ENCODE measurements at places on chromosomes 11 and 22. TPM values are rescaled to one million over a fixed set of nuclear protein-coding genes. Genes with fewer than 3 reads are reported as not detected.

The APOA4 gene
- not detected for total RNA-seq

The PYGM gene
- total RNA-seq, result 15.1 TPM

The PHETA2 gene
- 26.0 TPM for total RNA-seq

The BCO2 gene
- 24.5 TPM for total RNA-seq

The TRIM48 gene
- total RNA-seq, result not detected

The SOX6 gene
- total RNA-seq, result 12.8 TPM

The CABP4 gene
- 0.26 TPM for total RNA-seq

The LDHA gene
- 163 TPM for total RNA-seq

The MS4A2 gene
- total RNA-seq, result 17.3 TPM

The B4GALNT4 gene
- 13.4 TPM for total RNA-seq

The MAP6 gene
- total RNA-seq, result 5.6 TPM

GRCh38 chr11:14327116-14327515 lies 31.9 kb downstream of the RRAS2 start:
- no peak for DNase-seq

- DNase-seq, result no peak
These were observed 84.4 kb upstream of the MYOD1 start for GRCh38 chr11:17634776-17635550.

DNA sequence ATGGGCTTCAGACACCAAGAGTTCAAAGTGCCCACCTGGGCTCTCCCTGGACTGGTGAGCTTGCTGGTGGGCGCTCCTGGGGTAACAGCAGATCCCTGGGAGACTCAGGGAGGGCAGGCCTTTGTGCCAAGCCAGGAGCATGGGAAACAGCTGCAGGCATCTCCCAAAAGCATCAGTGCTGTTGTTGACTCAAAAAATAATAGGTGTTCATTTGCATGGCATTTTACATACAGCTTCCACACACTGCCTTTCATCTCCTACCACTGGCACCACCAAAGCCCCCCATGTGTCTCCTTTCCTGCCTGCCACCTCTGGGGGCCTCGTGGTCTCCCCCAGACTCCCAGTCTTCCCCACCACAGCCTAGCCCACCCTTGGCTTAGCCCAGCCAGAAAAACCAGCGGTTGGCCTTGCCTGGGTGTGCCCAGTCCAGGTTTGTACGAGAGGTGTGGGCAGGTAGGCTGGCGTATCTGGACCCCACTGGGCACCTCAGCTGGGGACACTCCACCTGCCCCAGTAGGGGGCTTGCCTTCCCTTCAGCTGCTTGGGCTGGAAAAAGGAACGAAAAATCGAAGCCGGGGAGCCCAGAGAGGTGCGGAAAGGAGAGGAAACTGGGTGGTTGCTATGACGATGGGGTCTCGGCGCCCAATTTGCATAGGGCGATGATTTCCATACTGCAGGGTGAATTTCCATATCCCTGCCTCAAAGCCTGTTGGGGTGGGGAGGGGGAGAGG lies 15.0 kb downstream of the POU2F3 start:
- no peak for DNase-seq

DNA sequence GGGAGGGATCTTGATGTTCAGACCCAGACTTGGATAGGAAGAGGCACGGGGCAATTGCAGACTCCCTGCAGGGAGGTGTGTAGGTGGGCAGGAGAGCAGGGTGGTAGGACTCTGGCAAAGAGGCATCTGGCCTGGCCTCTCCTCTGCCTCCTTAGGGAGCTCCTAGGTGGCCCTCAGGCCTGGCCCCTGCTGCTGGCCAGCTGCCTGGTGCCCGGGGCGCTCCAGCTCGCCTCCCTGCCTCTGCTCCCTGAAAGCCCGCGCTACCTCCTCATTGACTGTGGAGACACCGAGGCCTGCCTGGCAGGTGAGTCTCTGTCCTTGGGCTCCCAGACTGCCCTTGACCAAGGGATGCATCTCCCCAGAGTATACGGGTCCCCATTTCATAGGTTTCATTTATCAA lies 16.6 kb upstream of the MIF start:
- no peak for DNase-seq

DNA sequence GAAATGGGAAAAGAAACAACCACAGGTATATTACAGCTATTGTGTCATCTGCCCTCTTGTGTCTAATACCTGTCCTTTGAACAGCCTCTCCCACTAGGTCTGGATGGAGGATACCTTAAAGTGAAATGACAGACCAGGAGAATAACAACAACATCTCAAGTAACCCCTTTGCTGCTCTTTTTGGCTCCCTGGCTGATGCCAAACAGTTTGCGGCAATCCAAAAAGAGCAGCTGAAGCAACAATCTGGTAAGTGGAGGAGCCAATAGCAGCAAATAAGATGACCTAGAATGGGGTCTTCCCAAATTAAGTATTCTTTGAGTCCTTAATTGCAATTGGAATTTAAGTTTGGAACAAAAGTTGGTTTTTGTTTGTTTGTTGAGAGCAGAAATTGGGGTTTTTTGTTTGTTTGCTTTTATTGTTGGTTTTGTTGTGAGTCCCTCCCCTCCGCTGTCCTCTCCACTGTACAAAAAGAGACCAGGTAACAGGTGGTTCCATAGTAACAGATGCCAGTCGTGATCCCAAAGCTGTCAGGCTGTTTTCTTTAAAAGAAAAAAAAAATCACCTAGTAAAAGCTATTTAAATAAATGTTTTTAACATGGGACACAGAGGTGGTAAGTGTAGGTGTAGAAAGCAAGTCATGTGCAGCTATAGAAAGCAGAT lies 5.7 kb downstream of the UBE4A start:
- no peak for DNase-seq

DNA sequence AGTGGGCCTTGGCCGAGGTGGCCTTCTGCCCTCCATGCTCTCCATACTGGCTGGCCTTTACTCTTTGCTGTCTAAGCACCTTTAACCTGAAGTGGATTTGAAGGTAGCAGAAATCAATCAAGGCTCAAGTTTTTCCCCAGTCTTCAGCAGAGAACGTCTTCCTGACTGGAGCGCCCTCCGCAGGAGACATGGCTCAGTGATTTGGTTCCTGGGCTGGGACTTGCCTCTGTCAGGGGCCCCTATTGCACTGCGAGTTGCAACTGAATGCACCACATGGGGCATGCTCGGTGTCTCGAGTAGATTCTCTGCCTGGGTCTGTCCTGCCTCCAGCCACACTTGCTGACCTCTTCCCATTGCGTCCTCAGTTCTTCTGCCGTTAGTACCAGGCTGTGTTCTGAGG lies 79.6 kb downstream of the BMAL1 start:
- no peak for DNase-seq

- no peak for DNase-seq
These were observed 222.0 kb downstream of the DBX1 start for GRCh38 chr11:19938169-19938856.

DNA sequence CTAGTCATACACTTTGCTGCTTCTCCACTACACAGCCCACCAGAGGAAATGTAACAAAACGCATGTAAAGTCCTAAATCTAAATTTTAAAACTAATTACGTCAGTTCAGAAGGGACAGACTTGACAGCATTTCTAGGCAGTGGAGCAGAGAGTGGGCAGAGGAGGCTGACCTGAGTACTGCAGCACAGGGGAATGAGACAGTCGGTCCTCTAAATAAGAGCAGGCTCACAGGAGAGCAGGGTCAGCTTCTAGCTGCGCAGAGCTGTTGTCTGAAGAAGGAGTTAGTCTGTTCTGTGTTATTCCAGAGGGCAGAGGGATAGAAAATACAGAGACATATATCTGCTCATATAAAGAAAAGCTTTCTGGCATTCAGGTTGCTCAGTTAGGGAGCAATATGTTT lies 40.3 kb downstream of the JHY start:
- DNase-seq, result no peak

DNA sequence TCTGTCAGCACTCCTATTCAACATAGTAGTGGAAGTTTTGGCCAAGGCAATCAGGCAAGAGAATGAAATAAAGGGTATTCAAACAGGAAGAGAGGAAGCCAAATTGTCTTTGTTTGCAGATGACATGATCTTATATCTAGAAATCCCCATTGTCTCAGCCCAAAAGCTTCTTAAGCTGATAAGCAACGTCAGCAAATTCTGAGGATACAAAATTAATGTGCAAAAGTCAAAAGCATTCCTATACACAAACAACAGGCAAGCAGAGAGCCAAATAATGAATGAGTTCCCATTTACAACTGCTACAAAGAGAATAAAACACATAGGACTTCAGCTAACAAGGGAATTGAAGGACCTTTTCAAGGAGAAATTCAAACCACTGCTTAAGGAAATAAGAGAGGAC lies 280.4 kb upstream of the LUZP2 start:
- no peak for DNase-seq

DNA sequence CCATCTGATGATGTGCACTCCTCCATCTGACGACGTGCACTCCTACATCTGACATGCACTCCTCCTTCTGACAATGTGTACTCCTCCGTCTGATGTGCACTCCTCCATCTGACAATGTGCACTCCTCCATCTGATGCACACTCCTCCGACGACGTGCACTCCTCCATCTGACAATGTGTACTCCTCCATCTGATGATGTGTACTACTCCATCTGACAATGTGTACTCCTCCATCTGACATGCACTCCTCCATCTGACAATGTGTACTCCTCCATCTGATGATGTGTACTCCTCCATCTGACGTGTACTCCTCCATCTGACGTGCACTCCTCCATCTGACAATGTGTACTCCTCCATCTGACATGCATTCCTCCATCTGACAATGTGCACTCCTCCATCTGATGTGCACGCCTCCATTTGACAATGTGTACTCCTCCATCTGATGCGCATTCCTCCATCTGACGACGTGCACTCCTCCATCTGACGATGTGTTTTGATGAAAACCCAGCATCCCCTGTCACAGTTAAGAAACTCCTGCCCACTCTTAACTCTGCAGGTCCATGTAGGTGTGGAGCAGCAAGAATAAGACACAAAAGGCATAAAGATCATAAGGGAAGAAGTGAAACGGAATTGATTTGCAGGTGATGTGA lies 9.7 kb upstream of the IL17REL start:
- no peak for DNase-seq

- no peak for DNase-seq
These were observed 24.4 kb upstream of the SNX19 start for GRCh38 chr11:130940706-130941105.

- no peak for DNase-seq
These were observed 16.5 kb upstream of the TPBGL start for GRCh38 chr11:75223954-75224643.

DNA sequence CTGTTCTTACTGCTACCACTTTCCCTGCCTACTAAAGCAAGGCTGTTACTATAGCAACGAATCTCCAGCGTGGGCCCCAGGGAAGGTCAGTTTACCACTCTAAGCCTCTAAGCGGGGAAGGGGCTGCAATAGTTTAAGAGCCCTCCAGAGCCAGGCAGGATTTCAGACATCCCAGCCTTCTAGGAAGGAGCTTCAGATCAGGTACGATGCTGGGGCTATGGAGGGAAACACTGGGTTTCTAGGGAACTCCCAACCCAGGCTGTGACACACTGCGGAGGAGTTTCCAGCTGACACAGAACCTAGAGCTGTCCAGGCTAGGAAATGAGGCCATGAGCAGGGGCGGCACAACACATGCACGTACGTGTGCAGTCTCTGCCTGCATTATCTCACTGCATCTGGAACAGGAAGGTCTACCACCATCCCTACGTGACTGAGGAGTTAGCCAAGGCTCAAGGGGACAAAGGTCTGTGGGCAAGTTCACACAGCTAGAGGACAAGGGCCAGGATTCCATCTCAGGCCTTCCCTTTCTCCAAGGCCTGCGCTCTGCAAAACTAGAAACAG lies 20.4 kb downstream of the HPS4 start:
- DNase-seq, result no peak

GRCh38 chr11:35748644-35749043 lies 86.1 kb downstream of the TRIM44 start:
- DNase-seq, result no peak

DNA sequence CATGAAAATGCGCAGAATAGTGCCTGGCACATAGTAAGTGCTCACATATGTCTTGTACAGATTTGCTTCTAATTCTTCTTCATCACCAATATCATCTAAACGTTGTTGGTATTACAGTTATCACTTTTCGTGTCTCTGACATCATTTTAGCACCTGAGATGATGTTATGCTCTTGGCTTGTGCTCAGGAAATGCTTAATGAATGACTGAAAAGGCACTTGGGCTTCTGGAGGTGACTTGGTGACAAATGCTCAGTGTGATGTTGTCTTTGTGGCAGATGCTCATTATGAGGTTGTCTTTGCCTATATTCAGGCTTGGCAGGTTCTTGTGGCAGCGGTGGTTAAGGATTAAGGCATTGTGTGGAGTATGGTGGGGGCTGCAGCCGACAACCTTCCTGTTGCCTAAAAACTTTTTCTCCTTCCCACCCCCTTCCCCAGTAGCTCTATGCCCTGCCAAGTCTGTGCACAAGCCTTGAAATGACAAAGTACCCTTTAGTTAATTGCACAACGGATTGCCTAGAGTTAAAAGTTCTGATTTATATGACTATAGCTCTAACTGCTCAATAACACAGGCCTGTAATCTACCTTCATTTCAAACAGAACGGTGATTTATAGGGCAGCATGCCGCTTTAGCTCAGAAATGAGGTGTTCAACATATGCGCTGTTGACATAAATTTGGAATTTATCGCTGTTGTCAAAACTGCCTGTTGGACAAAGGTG lies 82.5 kb downstream of the ZBTB16 start:
- no peak for DNase-seq

- DNase-seq, result no peak
These were observed 20.2 kb downstream of the MMP27 start for GRCh38 chr11:102685338-102685737.

GRCh38 chr11:77557553-77557952 lies 32.2 kb upstream of the AQP11 start:
- DNase-seq, result no peak

All from urinary bladder (tissue), 4 donors.